Activated CD4-positive, alpha-beta T cell treated with anti-CD3 and anti-CD28 coated beads, Interleukin-2, amount 50 U/mL, for 48 hours (primary cell): ENCODE measurements at places on chromosomes 3 and 15.
A peak's percentile ranks its signal among the peaks of the same experiment; 100 is the strongest.

DNA sequence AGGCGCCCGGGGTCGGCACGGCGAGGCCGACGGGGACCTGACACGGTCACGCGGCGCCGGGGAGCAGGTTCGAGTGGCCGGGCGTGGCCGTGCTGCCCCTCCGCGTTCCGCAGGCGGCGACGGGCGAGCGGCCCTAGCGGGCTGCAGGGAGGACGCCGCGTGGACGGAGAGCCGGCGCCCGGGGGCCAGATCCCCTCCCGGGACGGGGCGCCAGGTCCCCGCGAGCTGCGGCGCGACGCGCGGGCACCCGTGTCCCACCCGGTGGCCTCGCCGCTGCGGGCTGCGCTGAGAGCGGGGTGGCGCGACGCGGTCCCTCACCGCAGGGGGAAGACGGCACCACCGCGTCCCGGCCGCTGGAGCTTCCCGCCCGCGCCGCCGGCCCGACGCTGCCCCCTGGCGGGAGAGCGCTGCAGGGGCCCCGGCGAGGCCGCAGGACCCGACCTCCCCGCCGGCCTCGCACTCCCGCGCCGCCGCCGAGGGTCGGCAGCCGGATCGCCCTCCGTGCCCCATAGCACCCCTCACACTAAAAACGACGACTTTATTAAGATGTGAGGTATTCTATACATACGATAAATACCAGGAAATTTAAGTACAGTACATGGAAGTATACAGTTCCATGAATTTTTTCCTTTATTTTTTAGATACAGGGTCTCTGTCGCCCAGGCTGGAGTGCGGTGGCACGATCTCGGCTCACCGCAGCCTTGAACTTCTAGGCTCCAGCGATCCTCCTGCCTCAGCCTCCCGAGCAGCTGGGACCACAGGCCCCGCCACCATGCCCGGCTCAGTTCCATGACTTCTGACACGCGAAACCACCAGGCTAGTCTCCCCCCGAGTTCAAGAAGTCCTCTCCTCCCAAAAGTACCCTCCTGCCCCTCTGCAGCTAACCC is 1.3 kb upstream of the PIGZ start:
- peak; percentile 72 for DNase-seq

GRCh38 chr3:19967208-19967607 is 20.3 kb downstream of the RAB5A start:
- DNase-seq, result no peak

DNA sequence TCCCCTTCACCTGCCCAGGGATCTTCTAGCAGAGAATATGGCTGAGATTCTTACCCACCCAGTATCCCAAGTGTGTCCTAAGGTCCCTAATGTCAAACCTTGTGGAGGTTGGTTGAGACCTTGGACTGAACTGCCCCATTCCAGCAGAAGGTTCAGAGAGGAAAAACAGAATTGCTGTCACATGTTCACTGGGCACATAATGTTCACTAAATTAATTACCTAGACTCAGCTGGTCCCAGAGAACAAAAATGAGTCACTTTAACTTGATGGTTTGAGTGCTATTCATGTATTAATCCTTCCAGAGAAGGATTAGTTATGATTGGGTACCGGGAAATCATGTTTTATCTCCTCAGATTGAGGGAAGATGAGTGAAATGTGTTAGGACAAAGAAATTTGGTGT is 171.3 kb upstream of the GADL1 start:
- no peak for DNase-seq

DNA sequence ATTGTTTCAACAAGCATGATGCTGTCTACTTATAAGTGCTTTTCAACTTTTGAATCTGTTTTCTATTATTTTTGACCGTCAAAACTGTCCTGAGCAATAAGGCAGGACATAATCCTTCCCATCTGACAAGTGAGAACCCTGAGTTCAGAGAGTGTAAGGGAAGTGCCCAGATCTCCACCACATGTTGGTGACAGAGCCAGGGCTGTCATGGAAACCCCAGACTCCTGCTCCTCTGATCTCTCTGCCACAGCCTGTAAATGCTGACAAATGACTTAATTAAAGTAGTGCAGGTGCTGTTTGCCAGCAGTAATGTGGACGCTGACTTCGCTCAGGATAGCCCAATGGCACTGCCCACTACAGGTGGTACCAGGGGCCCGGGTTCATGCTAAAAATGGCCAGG is 40.3 kb downstream of the SPSB4 start:
- DNase-seq, result no peak

- DNase-seq, result no peak
Measured at GRCh38 chr15:42009022-42009421, 11.8 kb downstream of the PLA2G4E start.

DNA sequence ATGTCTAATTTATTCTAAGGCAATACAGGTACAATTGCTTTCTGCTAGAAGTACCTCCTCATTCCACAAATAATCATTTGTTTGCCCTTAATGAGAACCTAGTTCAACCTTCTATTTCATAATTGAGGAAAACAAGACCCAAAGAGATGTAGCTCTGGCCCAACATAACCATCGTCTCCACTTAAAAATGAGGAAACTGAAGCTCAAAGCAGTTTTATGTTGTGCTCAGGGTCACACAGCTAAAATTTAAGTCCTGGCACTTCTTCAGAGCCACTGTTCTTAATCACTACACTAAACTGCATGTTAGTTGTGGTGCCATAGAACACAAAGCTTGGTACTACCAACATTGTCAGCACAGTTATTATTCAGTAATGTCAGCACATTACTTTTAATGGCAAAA is 108.0 kb downstream of the SERPINI1 start:
- no peak for DNase-seq

DNA sequence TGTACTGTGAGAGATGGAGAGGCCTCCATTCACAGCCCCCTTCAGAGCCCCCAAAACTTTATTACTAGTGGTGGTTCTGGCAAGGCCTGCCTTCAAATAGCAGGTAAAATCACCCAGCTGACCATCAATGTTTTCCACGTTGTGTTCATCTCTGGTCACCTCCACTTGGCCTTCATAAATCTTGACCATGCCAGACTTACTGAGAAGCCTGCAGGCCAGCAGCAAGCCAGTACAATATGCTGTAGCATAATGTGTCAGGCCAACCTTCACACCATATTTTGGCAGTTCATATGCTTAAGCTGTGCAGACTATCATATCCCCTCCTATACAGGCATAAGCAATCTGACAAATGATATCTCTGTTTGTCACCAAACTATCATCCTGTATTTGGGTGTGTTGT is 62.1 kb downstream of the ZNF621 start:
- DNase-seq, result no peak

DNA sequence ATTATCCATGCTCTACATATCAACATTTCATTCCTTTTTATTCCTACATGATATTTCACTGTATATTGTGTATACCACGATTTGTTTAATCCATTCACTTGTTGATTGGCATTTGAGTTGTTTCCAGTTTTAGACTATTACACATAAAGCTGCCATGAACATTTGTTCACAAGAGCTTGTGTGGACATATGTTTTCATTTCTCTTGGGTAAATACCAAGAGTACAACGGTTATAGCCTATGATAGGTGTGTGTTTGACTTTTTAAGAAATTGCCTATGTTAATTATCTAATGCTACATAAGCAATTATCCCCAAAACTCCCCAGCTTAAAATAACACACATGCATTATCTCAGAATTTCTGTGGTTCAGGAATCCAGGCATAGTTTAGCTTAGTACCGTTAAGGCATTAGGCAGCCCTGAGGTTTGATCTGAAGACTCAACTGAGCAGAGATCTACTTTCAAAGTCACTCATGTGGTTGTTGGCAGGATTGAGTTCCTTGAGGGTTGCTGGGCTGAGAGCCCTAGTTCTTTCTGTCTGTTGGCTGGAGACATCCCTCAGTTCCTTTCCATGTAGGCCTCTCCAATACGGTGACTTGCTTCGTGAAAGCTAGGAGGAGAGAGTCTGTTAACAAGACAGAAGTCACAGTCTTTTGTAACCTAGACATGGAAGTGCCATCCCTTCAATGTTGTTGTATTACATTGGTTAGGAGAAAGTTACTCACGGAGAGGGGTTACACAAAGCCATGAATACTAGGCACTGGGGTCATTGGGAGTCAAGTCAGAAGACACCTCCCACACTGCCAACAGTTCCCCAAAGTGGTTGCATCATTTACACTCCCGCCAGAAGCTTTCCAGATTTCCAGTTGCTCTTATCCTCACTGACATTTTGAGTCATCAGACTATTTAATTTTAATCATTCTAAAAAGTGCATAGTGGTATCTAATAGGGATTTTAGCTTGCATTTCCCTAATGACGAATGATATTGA is 21.0 kb upstream of the PCSK6 start:
- DNase-seq, result no peak

GRCh38 chr3:8888301-8888915 is 74.9 kb downstream of the RAD18 start:
- DNase-seq, result no peak

DNA sequence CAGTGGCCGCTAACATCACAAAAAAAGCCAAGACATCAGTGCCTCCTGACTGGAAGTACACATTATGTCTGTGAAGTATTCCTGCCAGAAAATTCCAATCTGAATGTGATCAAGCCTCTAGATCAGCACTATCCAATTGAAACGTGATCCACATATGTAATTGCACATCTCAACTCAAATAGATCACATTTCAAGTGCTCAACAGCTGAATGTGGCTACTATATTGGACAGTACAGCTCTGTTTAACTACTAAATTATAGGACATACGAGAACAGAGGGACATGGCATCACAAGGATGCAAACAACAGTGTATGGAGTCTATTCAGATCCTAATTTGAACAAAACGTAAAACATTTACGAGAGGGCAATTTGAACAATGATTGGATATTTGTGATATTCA is 542 bp upstream of the UBAP1L start:
- no peak for DNase-seq

- no peak for DNase-seq
Measured at GRCh38 chr3:152376351-152377183, 107.8 kb downstream of the MBNL1 start.

GRCh38 chr3:196159952-196160804 is 51.0 kb downstream of the ZDHHC19 start:
- peak; percentile 13 for DNase-seq

DNA sequence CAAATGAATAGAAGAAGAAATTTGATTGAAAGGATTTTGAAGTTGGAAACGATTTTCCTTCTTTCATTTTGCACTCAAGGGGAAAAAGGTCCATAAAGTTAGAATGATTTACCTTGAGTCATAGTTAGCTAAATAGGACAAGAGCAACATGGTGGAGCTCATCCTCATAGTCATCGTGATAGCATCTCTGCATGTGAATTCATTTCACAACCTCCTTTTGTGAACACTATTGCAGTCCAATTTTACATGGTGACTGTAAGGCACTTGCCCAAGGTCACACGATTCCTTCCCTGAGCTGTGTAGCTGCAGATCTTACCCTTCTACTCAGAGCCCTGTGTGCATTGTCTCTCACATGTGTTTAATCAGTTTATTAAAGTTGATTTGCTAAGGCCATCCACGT is 359.8 kb upstream of the C2CD4B start:
- no peak for DNase-seq

DNA sequence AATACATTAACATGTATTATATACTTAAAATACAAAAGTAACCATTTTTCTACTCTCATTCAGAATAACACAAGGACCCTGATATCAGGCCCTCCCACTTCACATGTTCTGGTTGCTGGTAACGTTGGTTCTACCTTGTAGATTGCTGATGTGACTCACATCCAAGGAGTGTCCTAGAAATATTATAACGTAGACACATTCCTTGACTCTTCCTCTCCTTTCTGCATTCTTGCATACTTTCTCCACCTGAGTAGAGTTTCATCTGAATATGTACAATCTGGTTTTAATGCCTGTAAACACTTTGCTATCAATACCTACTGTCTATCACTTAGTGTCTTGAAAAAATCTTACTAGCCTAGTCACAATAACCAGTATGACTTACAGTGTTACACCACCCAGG is 35.0 kb upstream of the NEDD4 start:
- DNase-seq, result no peak

DNA sequence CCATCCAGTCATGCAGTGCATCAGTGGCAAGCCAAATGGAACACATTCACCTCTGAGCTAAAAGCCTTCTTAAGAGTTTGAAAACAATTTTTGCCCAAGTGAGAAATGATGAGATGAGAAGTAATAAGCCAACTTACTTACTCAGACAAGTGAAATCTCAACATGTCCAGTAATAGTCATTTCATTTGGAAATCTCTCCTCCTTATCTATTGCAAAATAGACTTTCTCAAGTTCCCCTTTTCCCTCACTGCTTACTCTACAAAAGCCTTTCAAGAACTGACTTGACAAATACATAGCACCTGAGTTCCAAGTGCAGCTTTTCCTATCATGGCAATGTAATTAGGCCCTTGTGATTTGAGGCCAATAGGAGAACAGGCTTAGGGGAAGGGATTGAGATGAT is 282.3 kb downstream of the SLC9A9 start:
- DNase-seq, result no peak

DNA sequence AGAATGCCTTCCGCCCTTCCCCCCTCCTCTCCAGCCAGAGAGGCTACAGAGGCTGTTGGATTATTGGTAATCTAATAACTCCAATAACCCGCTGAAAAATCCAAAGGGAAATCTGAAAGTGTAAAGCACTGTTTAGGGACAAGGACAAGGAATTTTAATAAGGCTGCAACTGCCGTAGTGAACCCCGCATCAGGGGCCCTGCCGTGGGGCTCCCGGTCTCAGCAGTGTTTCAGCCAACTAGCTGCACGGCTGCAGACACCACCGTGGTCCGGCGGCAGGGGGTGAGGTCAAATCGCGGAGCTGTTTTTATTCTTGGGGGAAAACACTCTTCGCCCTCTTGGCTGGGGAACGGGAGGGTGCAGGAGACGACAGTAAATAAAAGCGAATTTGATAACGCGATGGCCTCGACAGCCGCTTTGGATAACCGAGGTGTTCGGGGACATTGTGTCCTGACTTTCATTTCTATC is 6.1 kb downstream of the BCL6 start:
- DNase-seq, result peak; percentile 50

GRCh38 chr3:16824081-16824696 is 60.6 kb upstream of the PLCL2 start:
- DNase-seq, result no peak

- no peak for DNase-seq
Measured at GRCh38 chr3:27589795-27590194, 105.6 kb upstream of the SLC4A7 start.

GRCh38 chr15:38046257-38047051 is 112.0 kb downstream of the TMCO5A start:
- DNase-seq, result no peak

GRCh38 chr15:81880314-81880713 is 165.5 kb downstream of the MEX3B start:
- DNase-seq, result no peak

GRCh38 chr3:139248593-139249255 is 95.1 kb upstream of the MRPS22 start:
- DNase-seq, result no peak

- peak; percentile 57 for DNase-seq
Measured at GRCh38 chr3:9168241-9168741, 81.2 kb downstream of the SRGAP3 start.

DNA sequence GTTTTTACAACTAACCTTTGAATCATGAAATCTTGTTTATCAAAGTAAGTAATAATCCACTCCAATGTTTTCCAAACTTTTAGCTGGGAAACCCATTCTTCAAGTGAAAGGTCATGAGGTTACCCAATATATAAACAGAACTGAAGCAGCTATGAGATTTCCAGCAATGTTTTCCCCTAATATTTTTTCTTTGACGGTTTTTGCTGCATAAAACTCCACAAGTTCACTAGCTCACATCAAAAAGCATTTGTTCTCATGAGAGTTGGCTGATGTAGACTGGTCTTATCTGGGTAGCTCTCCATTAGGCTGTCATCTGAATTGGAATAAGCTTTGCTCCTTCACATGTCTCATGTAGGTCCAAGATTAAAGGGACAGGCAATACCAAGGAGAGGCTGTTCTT is 241.2 kb upstream of the LRRC3B start:
- no peak for DNase-seq

- no peak for DNase-seq
Measured at GRCh38 chr15:40487816-40488682, 17.3 kb downstream of the CHST14 start.

GRCh38 chr3:187941135-187941847 is 196.0 kb upstream of the BCL6 start:
- no peak for DNase-seq
